Natural killer cell (primary cell): ENCODE measurements at places on chromosomes 16 and 17. TPM values are rescaled to one million over a fixed set of nuclear protein-coding genes. Genes with fewer than 3 reads are reported as not detected.

Gene FBXO39
- total RNA-seq = 0.43 TPM

Gene PRSS33
- total RNA-seq = 0.20 TPM

Gene CTNS
- total RNA-seq = 7.6 TPM

Gene TEDC2
- total RNA-seq = 0.55 TPM

Gene CBLN1
- not detected for total RNA-seq

Gene SSTR5
- not detected for total RNA-seq

Gene CHRNE
- total RNA-seq = 11.8 TPM

Gene FZD2
- 0.55 TPM for total RNA-seq

Gene TNK1
- total RNA-seq = 0.18 TPM

Gene GGA2
- total RNA-seq = 134 TPM

Gene OSBPL7
- 162 TPM for total RNA-seq

- no peaks in the 10 kb centered on the region for H3K36me3 ChIP-seq
- no peaks in the 10 kb centered on the region for H3K4me1 ChIP-seq
- no peak for DNase-seq
- no peak overlapping the region for H3K27ac ChIP-seq
Measured at GRCh38 chr16:13992976-13993375, 73.0 kb downstream of the ERCC4 start.

- H3K27ac ChIP-seq = peak overlapping the region; percentile 65
- peak overlapping the region; percentile 38 for H3K4me3 ChIP-seq
- H3K4me1 ChIP-seq = peaks cover 47% of the 10 kb centered on the region
- DNase-seq = no peak
- no peaks in the 10 kb centered on the region for H3K27me3 ChIP-seq
Measured at GRCh38 chr16:56607675-56608042, 725 bp upstream of the MT2A start.

- H3K36me3 ChIP-seq = no peaks in the 10 kb centered on the region
- peaks cover 12% of the 10 kb centered on the region for H3K4me1 ChIP-seq
- DNase-seq = peak; percentile 41
Measured at GRCh38 chr17:60151355-60151754, 1.6 kb downstream of the CA4 start.

DNA sequence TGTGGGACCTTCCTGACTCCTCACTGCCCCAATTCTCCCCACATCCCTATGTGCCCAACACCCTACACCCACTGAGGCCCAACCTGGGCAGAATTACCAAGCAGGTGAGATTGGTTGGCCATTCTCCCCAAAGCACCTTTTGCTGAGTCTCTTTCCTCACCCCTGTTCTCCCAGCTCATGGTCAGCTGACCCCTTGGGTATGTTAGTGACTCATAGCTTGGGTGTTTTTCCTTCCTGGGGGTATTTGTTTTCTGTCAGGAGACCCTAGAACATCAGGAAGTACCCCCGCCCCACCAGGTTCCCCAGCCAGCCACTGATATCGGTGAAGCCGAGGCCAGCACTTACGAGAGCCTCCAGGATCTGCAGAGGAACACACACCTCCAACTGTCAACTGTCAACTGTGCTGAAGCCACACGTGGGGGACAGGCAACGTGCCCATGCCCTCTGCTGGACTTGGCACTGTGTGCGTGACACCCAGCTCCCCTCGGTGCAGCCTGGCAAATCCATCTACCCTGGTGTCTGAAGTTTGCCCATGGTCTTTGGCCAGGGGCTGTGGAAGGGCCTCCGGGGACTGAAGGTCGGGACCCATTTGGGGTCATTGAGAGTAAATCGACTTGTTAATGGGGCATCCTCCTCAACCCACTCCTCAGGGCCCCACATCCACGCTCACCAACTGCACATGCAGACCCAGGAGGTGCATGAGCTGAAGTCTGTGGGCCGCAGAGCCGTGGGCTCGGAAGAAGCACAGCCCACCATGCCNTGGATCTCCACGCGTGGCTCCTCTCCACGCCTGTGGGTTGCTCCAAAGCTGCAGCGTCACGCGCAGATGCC is 53.1 kb downstream of the METRNL start:
- no peak overlapping the region for H3K27ac ChIP-seq
- DNase-seq = no peak
- no peaks in the 10 kb centered on the region for H3K4me1 ChIP-seq
- peaks cover 2% of the 10 kb centered on the region for H3K27me3 ChIP-seq

DNA sequence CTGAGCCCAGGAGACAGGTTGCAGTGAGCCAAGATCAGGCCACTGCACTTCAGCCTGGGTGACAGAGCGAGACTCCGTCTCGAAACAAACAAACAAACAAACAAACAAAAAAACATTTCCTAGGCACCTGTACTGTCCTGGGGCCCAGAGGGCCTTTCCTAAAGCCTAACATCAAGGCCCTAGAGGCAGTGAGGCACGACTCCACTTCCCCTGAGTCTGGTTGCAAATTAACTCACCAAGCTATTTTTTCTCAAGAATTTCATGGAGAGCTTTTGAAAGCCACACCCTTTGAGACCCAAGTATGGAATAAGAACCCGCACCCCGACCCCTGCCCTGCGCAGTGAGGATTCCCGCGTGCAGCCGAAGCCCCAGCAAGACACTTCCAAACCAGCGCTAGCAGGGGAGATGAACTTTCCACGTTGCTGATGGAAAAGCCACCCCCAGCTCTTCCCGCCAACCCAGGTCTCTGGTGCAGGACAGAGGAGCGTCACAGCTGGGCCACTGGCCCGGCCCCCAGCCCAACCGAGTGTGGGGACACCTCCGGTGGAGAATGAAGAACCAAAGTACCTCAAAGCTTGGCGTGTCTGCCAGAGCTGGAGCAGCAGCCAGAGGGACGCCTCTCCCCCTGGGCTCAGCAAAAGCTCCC is 1.2 kb downstream of the CHST5 start:
- no peak overlapping the region for H3K27ac ChIP-seq
- H3K4me3 ChIP-seq = no peak overlapping the region
- H3K27me3 ChIP-seq = no peaks in the 10 kb centered on the region
- DNase-seq = no peak
- H3K36me3 ChIP-seq = no peaks in the 10 kb centered on the region

DNA sequence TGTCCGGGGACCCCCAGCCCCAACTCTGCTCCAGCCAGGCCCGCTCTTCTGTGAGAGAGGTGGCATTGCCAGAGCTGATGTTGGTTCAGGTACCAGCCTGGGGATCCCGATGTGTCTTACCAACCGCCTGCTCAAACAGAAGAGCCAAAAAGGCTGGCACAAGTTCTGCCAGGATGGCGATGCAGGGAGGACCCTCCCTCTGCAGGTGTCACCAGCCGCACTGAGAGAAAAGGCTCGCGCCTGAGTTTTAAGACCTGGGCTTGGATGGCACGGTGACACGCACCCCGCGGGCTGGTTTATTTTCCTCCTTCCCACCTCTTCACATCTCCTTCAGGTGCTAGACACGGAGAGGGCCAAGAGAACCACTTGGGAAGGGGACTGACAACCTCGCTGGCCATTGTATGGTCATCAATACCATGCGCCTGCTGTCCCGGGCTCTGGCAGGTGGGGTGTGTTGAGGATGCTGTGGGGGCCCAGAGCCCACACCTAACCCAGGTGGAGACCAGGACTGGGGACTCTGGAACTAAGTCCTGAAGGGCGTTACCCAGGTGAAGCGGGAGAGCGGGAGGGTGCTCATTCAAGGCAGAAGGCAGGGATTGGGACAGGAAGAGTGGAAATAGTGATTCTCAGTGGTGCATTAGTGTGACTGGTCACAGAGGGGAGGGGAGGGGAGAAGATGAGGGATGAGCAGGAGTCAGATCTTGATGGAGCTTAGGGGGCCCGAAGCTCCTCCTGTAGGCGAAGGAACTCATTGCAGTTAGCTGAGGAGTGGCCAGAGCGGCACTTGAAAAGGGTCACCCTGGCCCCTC is 16.3 kb downstream of the FOXJ1 start:
- no peaks in the 10 kb centered on the region for H3K27me3 ChIP-seq
- H3K4me1 ChIP-seq = peaks cover 14% of the 10 kb centered on the region
- DNase-seq = no peak

- no peak overlapping the region for H3K27ac ChIP-seq
- no peak overlapping the region for H3K4me3 ChIP-seq
- H3K36me3 ChIP-seq = no peaks in the 10 kb centered on the region
- no peak for DNase-seq
Measured at GRCh38 chr17:46117850-46118696, 75.2 kb downstream of the KANSL1 start.

- DNase-seq = no peak
- H3K4me3 ChIP-seq = no peak overlapping the region
- no peaks in the 10 kb centered on the region for H3K36me3 ChIP-seq
- no peak overlapping the region for H3K27ac ChIP-seq
- H3K4me1 ChIP-seq = no peaks in the 10 kb centered on the region
- H3K27me3 ChIP-seq = no peaks in the 10 kb centered on the region
Measured at GRCh38 chr17:43814026-43814425, 18.9 kb downstream of the MPP3 start.

DNA sequence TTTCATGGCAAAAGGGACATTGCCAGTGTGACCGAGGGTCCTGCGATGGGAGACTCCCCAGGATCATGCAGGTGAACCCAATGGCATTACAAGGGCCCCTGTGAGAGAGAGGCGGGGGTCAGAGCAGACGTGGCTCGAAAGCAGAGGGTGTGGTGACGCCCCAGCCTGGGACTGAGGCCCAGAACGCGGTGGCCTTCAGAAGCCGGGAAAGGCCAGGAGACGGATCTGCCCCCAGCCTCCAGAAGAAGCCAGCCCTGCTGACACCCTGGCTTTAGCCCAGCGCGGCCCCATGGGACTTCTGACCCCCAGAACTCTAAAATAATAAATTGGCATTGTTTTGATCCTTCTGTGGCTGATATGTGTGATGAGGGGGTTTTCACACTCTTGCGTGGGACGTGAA is 17.4 kb upstream of the ENPP7 start:
- H3K4me1 ChIP-seq = peaks cover 8% of the 10 kb centered on the region
- no peak overlapping the region for H3K4me3 ChIP-seq
- no peaks in the 10 kb centered on the region for H3K36me3 ChIP-seq
- H3K27me3 ChIP-seq = no peaks in the 10 kb centered on the region
- no peak for DNase-seq

- DNase-seq = no peak
- no peaks in the 10 kb centered on the region for H3K36me3 ChIP-seq
- no peaks in the 10 kb centered on the region for H3K27me3 ChIP-seq
- no peak overlapping the region for H3K27ac ChIP-seq
- peaks cover 10% of the 10 kb centered on the region for H3K4me1 ChIP-seq
Measured at GRCh38 chr17:80774146-80774545, 217.5 kb upstream of the CHMP6 start.

DNA sequence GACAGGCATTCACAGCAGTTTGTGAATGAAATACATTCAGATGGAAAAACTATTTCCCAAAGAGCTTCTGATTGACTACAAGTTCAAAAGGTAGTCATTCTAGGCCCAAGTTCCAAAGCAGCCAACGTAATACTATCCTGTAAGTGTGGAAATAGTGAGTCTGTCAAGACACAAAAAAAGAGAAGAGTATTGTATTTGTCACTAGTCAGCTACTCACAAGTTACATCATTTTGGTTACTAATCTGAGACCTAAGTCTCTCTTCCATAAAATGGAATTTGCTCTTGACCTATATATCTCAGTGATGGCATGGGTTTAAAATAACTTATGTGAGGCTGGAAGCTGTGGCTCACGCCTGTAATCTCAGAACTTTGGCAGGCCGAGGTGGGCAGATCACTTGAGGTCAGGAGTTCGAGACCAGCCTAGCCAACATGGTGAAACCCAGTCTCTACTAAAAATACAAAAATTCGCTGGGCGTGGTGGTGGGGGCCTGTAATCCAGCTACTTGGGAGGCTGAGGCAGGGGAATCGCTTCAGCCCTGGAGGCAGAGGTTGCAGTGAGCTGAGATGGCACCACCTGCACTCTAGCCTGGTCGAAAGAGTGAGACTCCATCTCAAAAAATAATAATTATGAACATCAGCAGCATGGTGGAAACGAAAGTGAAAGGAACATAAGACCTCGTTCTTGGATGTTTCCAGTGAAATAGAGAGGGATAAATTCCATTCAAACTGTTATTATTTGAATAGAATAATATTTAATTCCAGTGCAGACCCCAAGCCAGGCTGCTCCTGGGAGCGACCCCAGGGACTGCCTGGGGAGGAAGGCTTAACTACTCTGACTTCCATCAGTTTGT is 2.9 kb downstream of the CMC2 start:
- no peaks in the 10 kb centered on the region for H3K36me3 ChIP-seq
- peaks cover 32% of the 10 kb centered on the region for H3K4me1 ChIP-seq
- peak overlapping the region; percentile 46 for H3K4me3 ChIP-seq
- H3K27me3 ChIP-seq = no peaks in the 10 kb centered on the region
- H3K27ac ChIP-seq = peak overlapping the region; percentile 76

DNA sequence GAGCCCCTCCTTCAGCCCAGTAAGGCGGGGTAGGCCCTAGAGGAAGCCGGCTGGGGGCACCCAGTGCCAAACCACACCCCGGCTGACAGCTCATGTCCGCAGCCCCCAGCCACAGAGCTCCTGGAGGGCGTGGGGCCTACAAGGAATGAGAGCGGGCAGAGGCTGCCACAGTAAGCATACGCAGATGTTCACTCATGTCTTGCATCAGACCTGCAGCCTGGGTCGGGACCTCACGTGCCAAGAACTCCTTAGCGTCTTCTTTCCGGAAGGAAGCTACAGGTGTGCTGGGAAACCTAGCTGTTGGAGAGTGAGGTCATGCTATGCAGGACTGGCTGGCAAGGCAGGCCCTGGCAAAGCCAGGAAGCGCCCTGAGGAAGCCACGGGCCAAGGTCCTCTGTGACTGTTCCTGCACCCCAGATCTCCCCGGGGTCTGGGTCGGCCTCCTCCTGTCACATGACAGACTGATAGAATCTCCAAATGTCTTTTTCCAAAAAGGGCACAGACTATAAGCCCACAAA is 1.6 kb downstream of the ZNF598 start:
- H3K4me1 ChIP-seq = peaks cover 64% of the 10 kb centered on the region
- no peak for DNase-seq
- H3K27ac ChIP-seq = peak overlapping the region; percentile 58
- H3K36me3 ChIP-seq = peaks cover 5% of the 10 kb centered on the region
- H3K27me3 ChIP-seq = no peaks in the 10 kb centered on the region

- H3K36me3 ChIP-seq = peaks cover 36% of the 10 kb centered on the region
- no peak overlapping the region for H3K4me3 ChIP-seq
- DNase-seq = no peak
- H3K27me3 ChIP-seq = no peaks in the 10 kb centered on the region
- H3K4me1 ChIP-seq = no peaks in the 10 kb centered on the region
Measured at GRCh38 chr17:47611372-47612350, 38.1 kb upstream of the KPNB1 start.

- H3K4me3 ChIP-seq = no peak overlapping the region
- H3K4me1 ChIP-seq = no peaks in the 10 kb centered on the region
- no peaks in the 10 kb centered on the region for H3K27me3 ChIP-seq
Measured at GRCh38 chr16:35752773-35753558, 2293.6 kb downstream of the TP53TG3F start.

GRCh38 chr16:56637814-56638750 is at the start of gene MT1A:
Gene MT1A (plus strand): TSS chr16:56638666. CDS start chr16:56638739, 73 bp downstream.
- H3K27me3 ChIP-seq = peaks cover 46% of the 10 kb centered on the region
- peaks cover 23% of the 10 kb centered on the region for H3K4me1 ChIP-seq
- DNase-seq = peak; percentile 38
- H3K36me3 ChIP-seq = no peaks in the 10 kb centered on the region
- no peak within 1 kb of the TSS for H3K27ac ChIP-seq
- no peak within 1 kb of the TSS for H3K4me3 ChIP-seq

DNA sequence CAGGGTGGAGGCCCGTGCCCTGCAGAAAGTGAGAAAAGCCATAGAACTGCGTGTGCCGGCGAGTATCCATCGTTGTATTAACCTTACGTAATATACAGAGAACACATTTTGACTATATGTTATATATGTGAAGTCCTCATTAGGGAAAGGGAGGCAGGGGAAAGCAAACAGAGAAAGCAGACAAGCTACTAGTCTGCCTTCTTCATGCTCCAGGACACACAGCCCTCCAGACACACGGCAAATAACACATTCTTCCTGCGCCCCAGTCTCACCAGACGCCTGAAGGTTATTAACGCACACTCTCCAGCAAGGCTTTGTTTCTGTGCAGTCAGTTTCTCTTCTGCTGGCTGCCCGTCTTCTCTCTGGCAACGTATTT is 28.8 kb downstream of the PRDM7 start:
- no peak overlapping the region for H3K4me3 ChIP-seq
- H3K36me3 ChIP-seq = no peaks in the 10 kb centered on the region
- no peak overlapping the region for H3K27ac ChIP-seq
- H3K4me1 ChIP-seq = peaks cover 15% of the 10 kb centered on the region
- peaks cover 14% of the 10 kb centered on the region for H3K27me3 ChIP-seq
